ENCODE measurements at places on chromosomes 6 and 20. TPM values are rescaled to one million over a fixed set of nuclear protein-coding genes. Genes with fewer than 3 reads are reported as not detected.

DNA sequence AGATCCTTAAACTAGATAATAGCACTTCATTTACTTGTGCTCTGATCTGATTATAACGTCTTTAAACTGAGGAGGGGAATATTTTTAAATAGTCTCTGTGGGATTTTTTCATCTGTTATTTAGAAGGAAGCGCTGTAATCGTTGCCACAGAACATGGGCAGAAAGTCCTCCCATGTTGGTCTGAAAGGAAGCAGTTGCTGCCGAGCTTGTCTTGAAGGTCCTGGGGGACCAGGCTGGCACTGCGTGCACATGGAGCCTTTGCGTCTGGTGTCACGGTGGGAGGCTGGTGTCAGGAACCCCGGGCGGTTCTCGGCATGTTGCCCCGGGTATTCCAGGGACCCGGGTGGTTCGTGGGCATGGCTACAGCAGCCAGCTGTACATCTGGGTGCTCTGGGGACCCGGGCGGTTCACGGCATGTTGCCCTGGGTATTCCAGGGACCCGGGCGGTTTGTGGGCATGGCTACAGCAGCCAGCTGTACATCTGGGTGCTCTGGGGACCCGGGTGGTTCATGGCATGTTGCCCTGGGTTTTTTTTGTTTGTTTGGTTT, 11.5 kb downstream of the TPD52L2 start:
- no peaks in the 10 kb centered on the region for H3K27me3 ChIP-seq
- peaks cover 11% of the 10 kb centered on the region for H3K4me1 ChIP-seq
- peaks cover 41% of the 10 kb centered on the region for H3K36me3 ChIP-seq

DNA sequence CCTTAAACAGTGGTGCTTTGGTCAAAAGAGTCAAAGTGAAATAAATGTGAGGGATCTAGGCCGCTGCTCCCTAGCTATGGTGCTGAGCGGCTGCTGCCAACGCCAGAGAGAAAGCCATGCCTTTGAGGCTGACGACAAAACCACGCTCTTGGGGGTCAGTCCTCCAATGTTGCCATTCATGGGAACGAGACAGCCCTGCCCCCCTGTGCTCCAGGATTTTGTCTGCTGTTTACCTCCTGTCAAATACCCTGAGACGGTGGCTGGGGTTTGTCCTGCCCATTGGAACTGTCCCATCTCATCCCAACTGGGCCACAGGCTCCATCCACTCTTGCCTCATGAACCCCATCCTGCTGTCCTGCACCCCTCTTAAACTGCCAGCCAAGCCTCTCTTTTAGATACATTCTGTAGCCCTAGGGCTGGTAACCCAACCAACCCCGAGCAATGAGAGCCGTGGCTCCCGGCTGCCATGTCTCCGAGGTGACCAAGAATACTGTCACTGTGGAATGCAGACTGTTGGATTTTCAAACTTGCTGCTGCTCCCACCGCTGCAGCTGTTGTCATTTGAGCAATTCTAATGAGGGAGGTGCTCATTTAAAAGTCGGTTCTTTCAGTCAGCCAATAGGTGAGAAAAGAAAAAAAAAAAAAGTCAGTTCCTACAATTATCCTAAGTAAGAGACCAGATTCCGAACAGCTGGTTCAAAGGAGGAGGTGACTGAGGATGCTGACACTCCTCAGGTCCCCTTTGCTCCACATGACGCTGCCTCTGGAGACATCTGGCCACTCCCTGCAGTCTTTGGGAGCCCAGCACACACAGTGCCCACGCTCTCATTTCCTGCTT, 73.1 kb upstream of the QKI start:
- H3K4me1 ChIP-seq, result no peaks in the 10 kb centered on the region
- H3K36me3 ChIP-seq, result no peaks in the 10 kb centered on the region
- no peak overlapping the region for H3K27ac ChIP-seq
- no peak overlapping the region for H3K4me3 ChIP-seq
- no peak for DNase-seq

DNA sequence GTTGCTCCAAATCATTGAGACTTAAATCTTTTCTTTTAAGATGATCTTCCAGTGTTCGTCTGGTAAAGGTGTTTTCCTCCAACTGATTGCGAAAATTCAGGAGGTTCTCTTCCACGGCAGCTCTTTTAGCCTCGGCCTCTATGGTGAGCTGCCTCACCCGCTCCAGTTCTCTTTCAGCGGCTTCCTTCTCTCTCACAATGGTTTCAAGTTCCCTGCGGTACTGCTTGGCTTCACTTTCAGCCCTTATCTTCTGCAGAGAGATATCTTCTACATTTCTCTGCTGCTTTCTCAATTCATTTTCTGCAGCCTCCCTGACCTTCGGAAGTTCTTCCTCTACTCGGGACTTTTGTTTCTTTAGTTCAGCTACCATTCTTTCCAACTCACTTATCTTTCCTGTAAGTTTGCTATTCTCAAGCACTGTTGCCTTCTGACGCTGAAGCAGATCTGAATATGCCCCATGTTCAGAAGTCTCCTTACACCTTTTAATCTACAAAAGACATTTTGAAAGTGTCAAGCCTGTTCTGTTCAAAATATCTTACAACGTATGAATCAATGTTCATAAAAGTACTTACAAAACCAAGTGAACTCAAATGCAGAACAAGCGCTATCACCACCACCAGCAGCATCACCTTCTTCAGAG, 22.3 kb downstream of the DST start:
- H3K27me3 ChIP-seq, result no peaks in the 10 kb centered on the region
- H3K36me3 ChIP-seq, result peaks cover 97% of the 10 kb centered on the region
- H3K4me1 ChIP-seq, result peaks cover 9% of the 10 kb centered on the region
- DNase-seq, result no peak
- no peak overlapping the region for H3K27ac ChIP-seq
- no peak overlapping the region for H3K4me3 ChIP-seq

DNA sequence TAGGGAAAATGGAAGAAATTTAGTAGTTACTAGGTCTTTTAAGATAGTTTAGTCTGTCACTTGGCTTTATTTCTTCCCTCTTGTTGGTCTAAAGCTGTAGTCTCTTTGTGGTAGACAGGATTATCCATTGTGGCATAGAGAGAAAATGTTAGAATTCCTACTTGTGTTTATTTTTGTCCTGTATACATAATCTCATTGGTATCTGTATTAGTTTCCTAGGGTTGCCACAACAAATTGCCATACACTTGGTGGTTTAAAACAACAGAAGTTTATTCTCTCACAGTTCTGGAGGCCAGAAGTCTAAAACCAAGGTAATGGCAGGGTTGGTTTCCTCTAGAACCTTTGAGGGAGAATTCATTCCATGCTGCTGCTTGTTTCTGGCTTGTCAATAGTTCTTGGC, 119.4 kb downstream of the ZFAND3 start:
- 0 out of 2 replicates have a peak overlapping the region, but pooled peaks have one; percentile 14 for H3K27ac ChIP-seq
- no peaks in the 10 kb centered on the region for H3K36me3 ChIP-seq

DNA sequence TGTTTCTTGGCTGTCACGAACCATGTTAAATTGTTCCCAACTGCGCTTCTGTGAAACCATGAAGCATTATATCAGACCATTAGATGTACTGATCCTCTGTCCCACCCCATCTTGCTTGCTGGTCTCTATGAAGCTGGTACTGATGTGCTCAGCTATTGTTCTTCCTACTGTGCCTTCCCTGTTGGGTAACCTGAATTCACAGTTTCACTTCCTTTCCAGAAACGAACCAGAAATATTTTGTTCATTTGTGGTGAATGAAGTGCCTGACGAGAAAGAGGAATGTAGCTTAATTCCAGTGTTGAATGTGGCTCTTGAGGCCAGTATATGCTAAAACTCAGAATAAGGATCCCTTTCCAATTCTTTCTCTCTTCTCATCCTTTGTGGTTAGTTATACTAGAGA, 58.1 kb upstream of the SNAP91 start:
- H3K27ac ChIP-seq, result no peak overlapping the region
- H3K36me3 ChIP-seq, result no peaks in the 10 kb centered on the region
- DNase-seq, result no peak
- H3K27me3 ChIP-seq, result no peaks in the 10 kb centered on the region
- no peak overlapping the region for H3K4me3 ChIP-seq

DNA sequence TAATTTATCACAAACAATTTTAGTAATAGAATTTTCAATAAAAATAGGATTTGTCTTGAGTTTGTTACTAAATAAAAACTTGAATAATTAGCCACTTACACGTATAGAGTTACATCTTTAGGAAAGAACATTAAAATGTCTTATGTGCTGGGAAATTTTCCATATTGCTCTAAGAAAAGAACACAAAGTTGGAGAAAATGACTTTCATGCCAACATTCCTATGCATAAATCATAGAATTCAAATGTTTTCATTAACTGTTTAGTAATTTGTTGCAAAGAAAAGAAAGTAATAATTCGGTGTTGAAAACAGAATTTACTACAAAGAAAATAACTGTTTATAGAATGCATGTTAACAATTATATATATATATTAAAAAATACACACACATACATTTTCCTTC, 4.7 kb upstream of the TBC1D32 start:
- DNase-seq, result no peak
- H3K27me3 ChIP-seq, result no peaks in the 10 kb centered on the region
- H3K4me3 ChIP-seq, result no peak overlapping the region
- no peak overlapping the region for H3K27ac ChIP-seq

Gene KCNQ5
- total RNA-seq, result 10.8 TPM

Gene ZNF322
- total RNA-seq, result 16.6 TPM

Gene CST5
- total RNA-seq, result not detected

Gene AAR2
- 34.3 TPM for total RNA-seq
